ENCODE measurements at places on chromosomes 2 and 18.

DNA sequence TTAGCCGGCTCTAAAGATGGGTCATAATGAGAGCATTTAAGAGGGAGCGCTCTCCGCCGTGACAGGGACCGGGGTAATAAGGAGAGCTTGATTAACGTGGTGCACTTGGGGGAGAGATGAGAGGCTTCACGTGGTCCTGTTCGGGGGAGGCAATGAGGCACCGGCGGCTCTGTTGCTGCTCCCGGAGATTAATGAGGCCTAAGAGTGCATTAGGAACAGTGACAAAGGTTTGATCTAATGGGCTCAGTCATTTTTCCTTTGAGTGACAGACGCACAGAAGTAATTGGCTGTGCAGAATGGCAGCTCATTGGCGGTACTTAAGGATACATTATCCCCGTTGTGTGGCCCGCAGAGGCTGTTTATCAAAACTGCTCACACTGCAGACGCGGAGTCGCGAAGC, 250.7 kb downstream of the GBX2 start:
- DNase-seq = no peak

- no peak for DNase-seq
These were observed 55.7 kb upstream of the EML4 start for GRCh38 chr2:42113452-42113851.

DNA sequence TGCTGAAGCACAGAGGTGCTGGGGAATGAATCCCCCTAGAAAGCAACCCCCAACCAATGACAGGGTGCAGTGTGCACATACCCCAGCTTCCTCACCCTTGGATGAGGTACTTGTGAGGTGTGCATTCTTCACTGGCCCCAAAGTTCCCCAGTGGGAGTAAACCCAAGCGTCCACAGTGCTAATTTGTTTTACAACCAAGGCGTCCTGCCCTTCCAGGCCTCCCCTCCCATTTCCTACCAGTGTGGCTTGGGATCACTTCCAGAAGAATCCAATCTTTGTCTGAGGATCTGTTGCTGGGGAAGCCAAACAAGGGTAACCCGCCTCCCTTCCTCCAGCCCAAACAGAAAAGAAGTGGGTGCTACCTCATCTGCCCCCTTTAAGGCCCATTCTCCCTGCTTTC, 40.3 kb upstream of the TEX51 start:
- DNase-seq = no peak

- DNase-seq = no peak
These were observed 308.9 kb upstream of the CCDC68 start for GRCh38 chr18:55268151-55268601.

GRCh38 chr18:76759056-76759455, 63.3 kb upstream of the ZNF236 start:
- no peak for DNase-seq

DNA sequence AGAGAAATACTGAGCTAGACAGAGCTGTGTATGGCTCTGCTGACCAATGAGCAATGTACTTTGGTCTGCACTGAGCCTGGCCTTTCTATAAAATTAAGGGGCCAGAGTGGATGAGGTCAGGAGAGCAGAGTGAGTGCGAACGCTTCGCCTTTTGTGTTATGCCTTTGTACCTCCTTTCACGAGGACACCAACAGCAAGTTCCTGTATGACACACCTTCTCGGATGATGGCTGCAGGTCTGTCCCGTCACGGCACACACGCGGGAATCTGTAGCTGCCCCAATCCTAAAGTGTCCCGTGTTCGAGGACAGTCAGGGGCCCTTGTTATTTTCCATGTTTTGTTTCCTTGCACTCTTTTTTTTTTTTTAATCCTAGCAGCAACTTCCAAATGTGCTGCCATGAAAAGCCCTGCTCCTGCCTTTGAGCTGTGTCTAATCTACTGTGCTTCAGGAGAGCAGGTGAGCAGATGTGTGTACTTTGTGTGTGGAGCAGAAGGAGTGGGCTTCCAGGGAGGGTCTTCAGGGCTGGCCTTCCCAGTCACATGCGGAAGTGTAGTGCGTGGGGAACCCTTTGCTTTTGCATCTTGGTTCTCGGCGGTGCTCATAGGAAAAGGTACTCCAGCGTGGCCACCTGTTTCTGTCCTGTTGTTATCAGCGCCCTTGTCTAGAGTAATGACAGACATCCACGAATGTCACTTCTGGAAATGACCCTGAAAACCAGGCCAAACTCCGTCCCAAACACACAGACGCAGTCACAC, 213.2 kb downstream of the NDUFA10 start:
- DNase-seq = no peak

GRCh38 chr2:74927621-74928020, 30.8 kb upstream of the POLE4 start:
- DNase-seq = no peak

GRCh38 chr2:203191961-203192360, 46.9 kb upstream of the CYP20A1 start:
- DNase-seq = no peak

- DNase-seq = peak; percentile 44
These were observed 22.9 kb upstream of the DARS1 start for GRCh38 chr2:136008205-136008865.

- no peak for DNase-seq
These were observed 24.0 kb downstream of the POLR1A start for GRCh38 chr2:86081724-86082123.

DNA sequence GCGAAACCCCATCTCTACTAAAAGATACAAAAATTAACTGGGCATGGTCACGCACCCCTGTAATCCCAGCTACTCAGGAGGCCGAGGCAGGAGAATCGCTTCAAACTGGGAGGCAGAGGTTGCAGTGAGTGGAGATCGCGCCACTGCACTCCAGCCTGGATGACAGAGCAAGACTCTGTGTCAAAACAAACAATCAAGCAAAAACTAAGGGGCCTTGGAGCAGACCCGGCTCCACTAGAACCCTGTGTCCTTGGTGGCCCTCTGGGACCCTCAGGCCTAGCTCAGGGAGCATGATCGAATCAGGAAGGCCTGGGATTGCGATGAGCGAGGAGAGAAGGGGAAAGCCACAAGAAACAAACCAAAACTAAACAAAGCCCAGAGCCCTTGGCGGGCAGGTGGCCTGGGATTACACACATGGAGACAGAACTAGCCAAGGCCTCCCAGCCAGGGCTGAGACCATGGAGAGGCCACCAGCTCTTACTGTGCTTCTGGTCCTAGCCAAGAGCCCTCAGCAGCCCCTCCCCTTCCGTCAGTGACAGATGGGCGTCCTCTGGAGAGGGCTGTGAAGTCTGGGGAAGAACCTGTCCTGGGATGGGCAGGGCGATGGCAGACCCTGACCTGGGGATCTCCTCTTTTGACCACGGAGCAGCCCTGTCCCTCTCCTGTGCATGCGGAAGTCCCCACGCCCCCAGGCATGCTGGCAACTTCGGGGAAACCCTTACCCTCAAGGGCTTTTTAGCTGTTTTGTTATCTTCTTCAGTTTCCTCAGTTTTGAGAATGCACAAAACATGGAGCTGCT, 27.4 kb upstream of the CATIP start:
- DNase-seq = no peak

- DNase-seq = no peak
These were observed 181.5 kb upstream of the ID2 start for GRCh38 chr2:8500124-8501054.

GRCh38 chr2:68464651-68465050, 2.4 kb downstream of the FBXO48 start:
- DNase-seq = no peak

- DNase-seq = no peak
These were observed 56.0 kb downstream of the ABCA12 start for GRCh38 chr2:215082446-215082845.

DNA sequence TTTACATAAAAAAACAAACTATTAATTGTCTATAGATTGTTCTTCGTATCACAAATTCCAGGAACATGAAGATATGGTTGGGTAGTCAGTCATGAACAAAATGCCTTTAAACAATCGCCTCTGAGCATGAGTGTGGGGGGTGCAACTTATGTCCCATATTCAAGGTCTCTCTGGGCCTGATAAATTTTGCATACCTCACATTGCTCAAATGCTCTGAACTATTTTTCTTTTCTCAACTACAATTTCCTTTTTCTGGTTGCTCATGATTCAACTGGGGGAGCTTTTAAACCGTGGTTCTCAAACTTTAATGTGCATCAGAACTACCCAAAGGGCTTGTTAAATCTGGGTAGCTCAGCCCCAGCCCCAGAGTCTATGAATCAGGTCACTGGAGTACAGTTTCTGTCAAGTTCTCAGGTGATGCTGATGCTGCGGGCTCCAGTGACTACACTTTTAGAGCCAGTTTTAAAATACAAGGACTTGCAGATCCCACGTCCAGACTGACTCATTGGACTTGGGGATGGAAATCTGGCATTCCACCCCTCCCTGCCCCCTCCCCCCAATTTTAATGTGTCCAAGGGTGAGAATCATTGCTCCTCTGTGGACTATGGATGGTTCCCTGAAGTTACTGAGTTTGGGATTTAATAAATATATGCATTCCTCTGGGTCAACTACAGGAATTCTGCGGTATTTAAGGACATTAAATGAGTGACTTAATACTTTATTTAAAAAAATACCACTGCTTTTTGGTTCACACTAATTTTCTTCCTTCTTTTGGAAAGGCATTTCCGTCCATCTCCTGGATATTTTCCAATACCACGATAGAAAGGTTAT, 1.5 kb upstream of the GPD2 start:
- no peak for DNase-seq

GRCh38 chr2:231452799-231453508, 11.3 kb downstream of the NCL start:
- no peak for DNase-seq

DNA sequence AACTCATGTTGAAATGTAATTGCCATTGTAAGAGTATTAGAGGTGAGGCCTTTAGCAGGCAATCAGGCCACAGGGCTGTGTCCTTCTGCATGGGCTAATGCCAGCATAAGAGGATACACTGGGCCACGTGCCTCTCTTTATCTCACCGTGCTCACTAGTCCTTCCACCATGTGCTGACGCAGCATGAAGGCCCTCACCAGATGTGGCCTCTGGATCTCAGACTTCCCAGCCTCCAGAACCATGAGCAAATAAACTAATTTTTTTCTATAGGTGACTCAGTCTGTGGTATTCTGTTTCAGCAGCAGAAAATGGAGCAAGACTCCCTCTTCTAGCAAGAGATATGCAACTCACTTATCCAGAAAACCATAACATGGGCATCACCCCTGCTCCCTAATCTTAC, 149.7 kb upstream of the ZNF236 start:
- no peak for DNase-seq

DNA sequence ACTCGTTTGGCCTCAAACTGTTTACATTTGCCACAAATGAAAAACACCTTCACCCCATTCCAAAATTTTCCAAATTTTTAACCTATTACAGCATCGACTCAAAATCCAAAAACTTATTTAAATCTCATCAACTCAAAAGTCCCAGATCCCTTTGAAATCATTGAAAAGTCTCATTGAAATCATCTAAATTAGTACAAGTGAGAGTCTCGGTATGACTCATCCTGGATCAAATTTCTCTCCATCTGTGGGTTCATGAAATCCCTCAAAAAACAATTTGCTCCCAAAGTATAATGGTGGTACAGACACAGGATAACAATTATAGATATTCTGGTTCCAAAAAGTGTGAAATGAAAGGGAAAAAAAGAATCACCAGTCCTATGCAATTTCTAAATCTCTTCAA, 65.1 kb downstream of the LRP1B start:
- DNase-seq = no peak

- DNase-seq = no peak
These were observed 766 bp downstream of the PDE6D start for GRCh38 chr2:231780123-231780908.

GRCh38 chr2:30145826-30146336, 926 bp upstream of the YPEL5 start:
- no peak for DNase-seq

- DNase-seq = no peak
These were observed 356.0 kb upstream of the KYNU start for GRCh38 chr2:142521492-142521891.

DNA sequence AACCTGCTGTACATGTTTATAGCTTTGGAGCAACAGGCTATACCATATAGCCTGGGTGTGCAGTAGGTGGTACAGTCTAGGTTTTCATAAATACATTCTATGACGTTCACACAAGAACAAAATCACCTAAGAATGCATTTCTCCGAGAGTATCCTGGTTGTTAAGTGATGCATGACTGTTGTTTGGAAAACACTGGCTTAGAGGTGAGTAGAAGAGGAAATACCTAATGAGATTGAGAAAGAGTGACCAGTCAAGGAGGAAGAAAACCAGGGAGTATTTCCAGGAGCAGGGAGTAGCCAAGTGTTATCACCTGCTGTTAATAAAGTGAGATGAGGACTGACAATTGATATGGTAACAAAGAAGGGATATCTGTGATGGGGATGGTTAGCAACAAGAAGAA, 2.9 kb upstream of the ZNF892 start:
- no peak for DNase-seq

GRCh38 chr2:181832015-181832414, 59.5 kb upstream of the ITPRID2 start:
- no peak for DNase-seq

GRCh38 chr2:211367293-211367692, 810.9 kb downstream of the CPS1 start:
- DNase-seq = no peak

DNA sequence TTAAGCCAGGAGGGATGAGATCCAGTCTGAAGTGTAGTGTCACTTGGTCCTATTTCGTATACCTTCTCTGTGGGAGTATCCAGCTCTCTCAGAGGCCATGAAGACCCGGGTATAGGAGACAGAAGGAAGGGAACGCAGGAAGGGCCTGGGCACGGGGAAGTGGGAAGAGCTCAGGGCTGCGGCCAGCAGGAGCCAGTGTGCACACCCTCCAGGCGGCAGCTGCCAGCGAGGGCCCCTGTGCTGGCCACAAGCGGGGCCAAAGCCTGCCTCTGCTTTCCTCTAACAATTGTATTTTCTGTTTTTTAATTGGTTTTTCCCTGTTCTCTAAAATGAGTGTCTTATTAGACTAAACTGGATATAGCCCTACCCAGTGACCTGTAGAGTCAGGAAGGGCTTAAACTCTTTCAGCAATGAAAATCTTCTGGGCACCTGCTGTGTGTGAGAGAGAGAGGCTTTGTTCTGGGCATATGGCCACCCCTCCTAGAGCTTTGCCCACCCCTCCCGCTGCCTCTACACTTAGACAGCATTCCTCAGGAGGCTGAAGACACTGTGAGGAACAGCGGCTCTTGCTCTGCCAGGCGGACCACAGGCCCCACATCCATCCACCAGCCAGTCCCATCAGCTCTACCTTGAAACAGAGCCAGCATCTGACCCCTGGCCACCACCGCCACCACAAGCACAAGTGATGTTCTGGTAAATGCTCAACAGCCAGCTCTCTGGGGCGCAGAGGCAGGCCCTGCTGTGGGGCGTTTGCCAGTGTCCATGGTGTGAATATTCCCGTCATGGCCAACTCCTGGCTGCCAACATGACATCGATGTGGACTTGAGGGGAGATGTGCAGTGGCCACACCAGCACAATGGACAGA, 9.5 kb downstream of the GPR17 start:
- DNase-seq = no peak

DNA sequence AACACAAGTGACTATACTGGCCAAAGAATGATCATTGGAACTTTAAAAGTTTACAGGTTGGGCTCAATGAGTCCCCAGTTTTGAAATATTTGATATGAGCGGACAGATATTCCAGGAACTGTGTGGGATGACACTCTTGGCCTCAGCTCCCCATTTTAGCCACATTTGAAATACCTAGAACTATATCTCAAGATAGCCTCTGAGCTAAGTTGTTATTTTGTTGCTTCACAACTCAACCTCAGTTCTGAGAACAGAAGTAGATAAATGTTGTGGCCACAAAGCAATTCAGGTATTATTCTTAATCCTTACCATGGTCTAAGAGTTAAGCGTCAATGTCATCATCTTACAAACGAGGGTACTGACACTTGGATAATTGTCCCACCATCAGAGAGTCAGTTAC, 172.2 kb upstream of the SETBP1 start:
- no peak for DNase-seq

All from activated T-helper 1 cell treated with Interleukin-2 at 50 U/mL for 16 hours (primary cell).